ENCODE measurements at places on chromosomes 7 and 10.

GRCh38 chr7:70416347-70416985 is 715.5 kb upstream of the GALNT17 start:
- no peak for DNase-seq

DNA sequence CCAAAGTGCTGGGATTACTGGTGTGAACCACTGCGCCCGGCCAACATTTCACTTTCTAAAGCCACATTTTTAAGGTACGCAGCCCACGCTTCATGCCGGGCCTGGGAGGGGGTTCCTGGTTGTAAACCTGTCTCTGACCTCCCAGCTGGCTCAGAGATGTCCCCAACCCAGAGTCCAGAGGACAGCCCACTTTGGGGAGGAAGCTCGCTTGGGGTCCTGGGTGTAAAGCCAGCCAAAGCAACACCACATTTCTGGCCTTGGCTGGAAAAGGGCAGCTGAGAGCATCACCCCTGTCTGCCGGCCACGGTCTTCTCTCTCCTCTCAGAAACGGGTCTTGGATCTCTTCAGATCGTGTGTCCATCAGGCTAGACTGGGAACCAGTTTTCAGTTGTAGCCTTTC is 23.9 kb upstream of the PITRM1 start:
- no peak for DNase-seq

DNA sequence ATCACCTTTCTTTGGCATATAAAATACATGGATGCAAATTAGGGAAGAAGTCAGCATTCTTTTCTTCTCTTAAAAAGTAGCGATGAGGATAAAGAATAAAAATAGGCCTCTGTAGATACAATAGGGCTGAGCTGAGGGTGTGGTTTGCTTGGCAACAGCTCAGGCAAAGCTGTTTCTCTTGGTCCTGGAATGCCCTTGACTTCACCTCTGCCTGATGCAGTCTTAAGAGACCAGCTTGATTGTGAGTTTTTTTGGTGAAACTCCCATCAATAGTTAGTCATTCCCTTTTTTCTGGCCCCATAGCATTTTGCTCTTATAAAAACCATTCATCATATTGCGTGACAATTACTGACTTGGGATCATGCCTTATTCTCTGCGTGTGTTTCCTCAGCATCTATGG is 42.1 kb upstream of the MKLN1 start:
- DNase-seq = no peak

DNA sequence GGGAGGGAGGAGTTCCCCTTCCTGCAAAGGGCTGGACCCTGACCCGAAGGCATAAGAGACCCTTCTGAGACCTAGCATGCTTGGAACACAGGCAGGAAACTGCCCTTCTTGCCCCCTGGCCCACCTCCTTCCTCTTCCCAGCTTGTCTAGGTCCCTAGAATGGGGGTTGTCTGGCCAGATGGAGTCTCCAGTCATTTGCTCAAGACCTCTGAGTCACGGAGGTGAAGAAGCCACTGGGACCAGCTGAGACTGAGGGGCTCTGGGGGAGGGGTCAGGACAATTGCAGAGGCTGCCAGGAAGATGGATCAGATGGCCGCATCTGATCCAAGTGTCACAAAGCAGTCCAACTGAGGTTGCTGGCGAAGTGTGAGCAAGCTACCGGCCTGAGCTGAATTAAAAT is 46.2 kb downstream of the COL13A1 start:
- no peak for DNase-seq

- DNase-seq = no peak
Observed at GRCh38 chr7:100865938-100866728, 1.1 kb upstream of the TRIP6 start.

DNA sequence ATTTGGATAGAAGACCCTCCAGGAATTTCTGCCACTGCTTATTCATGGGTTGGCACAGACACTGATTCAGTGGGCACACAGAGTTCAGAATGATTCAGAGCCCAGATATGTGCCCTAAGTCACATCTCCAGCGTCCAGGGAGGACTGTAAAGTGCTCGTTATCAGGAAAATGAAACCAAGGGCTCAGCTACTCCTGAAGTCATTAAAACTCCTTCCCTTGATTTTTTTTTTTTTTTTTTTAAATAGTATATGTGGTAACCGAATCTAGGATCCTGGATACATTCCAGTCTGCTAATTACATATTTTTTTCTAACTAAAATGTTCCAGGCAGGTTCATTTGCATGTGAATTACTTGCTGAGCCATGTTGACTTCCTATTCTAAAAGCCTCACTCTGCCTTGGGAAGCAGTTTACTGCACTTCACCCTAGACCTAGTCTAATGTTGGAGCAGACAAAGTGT is 34.7 kb downstream of the MET start:
- DNase-seq = no peak

DNA sequence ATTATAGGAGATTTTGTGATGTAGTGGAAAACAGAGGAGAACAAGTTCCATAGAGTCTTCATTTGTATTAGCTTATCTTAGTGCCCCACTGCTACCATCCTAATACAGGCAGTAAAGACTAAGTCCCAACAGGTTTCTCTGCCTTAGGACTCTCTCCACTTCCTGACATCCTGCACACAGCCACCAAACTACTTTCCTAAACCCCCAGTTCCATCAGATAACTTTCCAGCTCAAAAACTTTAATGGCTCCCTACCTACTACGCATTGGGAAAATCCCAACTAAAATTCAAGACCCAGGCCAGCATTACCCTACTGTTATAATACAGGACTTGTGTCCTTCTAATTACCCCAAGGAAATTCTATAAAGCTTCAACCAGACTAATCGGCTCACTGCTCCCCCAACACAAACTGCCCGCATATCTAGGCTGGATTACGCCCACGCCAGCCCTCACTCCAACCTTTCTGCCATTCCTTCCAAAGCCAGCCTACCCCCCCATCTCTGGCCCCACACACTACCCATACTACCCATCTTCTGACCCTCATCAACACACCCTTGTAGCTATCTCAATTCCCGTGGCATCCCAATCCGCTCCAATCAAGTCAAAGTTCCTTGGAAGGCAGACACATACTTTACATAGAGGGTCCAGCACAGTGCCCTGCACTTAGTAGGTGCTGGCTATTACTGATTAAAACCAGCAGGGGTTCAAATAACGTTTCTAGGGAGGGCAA is 1.4 kb downstream of the IDE start:
- DNase-seq = no peak

GRCh38 chr10:8086315-8086714 is 31.8 kb downstream of the GATA3 start:
- no peak for DNase-seq

GRCh38 chr7:137871170-137871915 is 24.6 kb upstream of the DGKI start:
- peak; percentile 17 for DNase-seq

GRCh38 chr10:5073659-5074058 is 20.6 kb upstream of the AKR1C3 start:
- no peak for DNase-seq

GRCh38 chr7:26858241-26858715 is 6.1 kb downstream of the SKAP2 start:
- no peak for DNase-seq

DNA sequence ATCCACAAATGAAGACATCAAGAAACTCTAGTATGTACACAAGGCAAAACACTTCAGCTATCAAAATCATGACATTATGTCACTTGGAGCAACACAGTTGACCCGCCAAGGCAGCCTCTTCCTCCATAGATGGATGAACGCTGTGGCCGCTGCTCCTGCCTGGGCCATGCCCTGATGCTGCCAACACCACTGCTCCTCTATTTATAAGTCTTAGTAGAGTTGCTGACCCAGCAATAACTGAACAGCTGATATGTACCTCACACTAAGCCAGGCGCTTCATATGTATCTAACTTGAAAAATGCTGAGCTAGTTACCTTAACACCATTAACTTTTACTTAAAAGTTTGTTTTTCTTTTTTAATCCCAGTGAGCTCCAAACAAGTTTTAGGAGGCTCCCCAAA is 131.9 kb downstream of the LYZL1 start:
- no peak for DNase-seq

DNA sequence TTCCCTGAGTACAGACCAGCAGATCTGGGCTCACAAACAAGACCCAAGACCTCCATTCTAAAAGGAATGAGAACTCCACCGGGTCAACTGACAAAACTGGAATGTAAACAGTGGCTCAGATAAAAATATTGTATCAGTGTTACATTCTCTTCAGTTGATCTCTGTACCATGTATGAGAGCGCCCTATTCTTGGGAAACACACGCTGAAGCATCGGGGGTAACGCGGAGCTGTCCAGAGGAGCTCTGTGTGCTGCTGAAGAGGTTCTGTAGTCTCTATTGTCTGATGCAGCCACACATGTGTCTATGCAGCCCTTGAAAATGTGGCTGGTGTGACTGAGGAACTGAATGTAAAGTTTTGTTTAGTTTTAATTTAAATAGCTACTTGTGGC is 39.7 kb downstream of the HIPK2 start:
- DNase-seq = no peak

DNA sequence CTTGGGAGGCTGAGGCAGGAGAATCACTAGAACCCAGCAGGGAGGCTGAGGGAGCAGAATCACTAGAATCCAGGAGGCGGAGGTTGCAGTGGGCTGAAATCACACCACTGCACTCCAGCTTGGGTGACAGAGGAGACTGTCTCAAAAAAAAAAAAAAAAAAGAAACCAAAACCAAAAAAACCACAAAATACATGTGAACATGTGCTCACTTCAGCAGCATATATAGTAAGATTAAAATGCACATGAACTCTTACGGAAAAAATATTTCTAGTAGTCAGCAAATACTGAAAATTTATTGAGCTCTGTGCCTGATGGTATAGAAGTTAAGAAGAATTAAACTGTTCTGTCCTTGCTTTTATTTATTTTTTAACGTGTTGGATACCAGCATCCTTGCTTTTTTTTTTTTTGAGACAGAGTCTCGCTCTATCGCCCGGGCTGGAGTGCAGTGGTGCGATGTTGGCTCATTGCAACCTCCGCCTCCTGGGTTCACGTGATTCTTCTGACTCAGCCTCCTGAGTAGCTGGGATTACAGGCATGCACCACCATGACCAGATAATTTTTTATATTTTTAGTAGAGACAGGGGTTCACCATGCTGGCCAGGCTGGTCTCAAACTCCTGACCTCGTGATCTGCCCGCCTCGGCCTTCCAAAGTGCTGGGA is 9.6 kb upstream of the ZNF487 start:
- no peak for DNase-seq

DNA sequence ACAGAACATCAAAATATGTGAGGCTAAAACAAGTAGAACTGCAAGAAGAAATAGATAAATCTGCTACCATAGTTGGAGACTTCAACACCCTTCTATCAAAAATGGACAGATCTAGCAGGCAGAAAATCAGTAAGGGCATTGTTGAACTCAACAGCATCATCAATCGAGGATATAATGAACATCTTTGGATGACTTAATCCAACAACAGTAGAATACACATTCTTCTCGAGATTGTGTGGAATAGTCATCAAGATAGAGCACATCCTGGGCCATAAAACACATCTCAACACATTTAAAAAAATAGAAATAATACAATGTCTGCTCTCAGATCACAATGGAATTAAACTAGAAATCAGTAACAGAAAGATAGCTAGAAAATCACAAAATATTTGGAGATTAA is 9.9 kb downstream of the IGFBP1 start:
- DNase-seq = no peak

- no peak for DNase-seq
Observed at GRCh38 chr7:48173756-48174382, 2.6 kb downstream of the ABCA13 start.

DNA sequence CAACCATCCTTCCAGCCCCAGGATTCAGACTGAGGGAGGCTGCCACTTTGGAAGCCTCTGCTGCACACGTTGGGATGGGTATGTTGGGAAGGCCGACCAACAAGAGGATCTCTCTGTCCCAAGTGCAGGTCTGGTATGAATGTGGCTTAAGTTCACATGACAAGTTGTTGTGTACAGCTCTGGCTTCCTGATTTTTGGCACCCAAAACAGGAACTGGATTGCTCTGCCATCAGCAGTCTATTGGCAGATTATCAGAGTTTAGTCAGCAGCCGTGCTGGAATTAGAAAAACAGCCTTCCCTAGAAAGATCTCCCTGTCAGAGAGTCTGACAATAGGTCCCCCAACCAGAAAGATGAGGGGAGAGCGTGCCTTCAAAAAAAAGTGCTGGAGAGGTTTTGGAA is 66.9 kb downstream of the GOLGA7B start:
- DNase-seq = peak; percentile 39

DNA sequence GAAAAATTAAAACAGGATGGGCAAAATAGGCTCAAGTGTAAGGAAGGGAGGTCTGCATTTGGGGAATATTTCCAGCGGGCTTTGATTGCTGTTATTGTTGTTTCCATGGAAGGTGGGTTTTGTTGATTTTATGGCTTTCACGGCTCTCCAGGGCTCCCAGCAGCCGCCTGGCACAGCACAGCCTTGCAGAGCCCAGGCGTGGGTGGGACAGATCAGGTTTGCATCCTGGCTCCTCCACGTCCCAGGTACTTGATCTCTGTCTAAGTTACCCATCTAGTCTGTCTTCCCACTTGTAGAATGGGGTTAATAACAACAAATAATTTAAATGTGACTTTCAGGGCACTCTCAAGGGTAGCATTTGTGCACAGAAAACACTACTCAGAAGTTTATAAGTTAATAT is 45.2 kb downstream of the HTR5A start:
- no peak for DNase-seq

DNA sequence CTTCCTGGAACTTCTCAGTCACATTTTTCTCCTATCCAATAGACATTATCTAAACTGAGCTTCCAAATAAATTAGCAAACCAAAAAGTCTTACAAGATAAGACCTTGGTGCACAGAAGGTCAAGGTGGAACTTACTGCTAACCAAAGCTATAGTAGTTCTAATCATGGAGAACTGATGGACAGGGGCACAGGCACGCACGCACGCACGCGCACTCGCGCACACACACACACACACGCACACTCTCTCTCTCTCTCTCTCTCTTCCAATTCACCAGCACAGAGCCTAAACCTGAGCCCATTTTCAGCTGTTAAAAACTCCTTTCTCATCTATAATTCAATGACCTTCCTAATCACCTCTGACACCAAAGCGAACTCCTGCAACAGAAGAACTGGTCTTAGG is 7.5 kb downstream of the FGFR2 start:
- DNase-seq = no peak

DNA sequence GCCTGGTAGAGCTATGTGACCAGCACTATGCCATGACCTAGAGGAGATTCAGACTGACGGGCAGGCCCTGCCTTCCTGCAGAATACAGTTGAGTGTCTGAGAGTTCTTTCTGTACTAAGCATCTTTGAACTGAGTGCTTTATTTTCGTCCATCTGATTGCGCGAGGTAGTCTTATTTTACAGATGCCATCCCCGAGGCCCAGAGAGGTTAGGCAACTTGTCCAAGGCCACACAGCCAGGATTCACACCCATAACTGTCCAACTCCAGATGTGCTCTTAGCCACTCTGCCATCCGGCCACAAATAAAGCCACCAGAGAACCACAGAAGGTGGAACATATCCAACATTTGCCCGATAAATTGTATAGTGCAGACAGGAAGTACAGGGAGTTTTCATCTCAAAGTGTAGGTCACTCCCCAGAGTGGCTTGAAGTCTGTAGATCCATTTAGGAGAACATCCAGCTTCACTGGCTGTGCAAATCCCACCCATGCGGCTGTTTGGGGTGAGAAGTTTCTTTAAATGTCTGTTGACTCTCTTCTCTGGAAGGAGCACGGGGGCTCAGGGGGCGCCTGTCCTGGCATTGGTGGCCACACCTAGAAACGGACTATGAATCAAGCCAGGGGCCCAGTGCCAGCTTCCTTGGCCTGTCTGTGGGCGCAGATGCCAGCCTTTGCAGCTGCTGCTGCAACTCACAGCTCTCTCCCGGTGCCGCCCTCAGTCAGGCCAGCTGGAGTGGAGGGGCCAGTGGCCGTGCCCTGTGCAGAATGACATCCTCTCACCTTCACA is 11.1 kb downstream of the CHST3 start:
- DNase-seq = no peak

GRCh38 chr7:91397096-91397495 is 132.9 kb downstream of the FZD1 start:
- no peak for DNase-seq
